GM04503 (cell line): ENCODE measurements at places on chromosomes 7 and 10.

GRCh38 chr10:100569687-100570481 is 34.1 kb downstream of the HIF1AN start:
- no peak for DNase-seq

DNA sequence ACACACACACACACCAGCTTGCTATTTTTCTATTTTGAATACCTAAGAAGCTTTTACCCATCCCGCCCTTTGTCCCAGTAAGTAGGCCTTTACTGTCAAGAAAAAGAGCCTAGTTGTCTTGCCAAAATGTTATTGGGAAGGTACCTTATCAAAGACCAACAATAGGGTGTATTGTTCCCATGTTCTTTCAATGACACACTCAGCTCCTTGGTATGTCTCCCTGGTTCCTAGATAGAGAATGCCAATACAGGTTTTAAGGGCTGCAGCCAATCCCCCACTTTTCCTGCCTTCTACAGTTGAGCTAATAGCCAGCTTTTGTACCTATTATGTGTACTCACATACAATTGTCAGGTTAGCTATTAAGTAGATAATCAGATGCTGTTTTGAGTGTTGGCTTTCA is 92.0 kb upstream of the LRRTM3 start:
- DNase-seq = no peak

DNA sequence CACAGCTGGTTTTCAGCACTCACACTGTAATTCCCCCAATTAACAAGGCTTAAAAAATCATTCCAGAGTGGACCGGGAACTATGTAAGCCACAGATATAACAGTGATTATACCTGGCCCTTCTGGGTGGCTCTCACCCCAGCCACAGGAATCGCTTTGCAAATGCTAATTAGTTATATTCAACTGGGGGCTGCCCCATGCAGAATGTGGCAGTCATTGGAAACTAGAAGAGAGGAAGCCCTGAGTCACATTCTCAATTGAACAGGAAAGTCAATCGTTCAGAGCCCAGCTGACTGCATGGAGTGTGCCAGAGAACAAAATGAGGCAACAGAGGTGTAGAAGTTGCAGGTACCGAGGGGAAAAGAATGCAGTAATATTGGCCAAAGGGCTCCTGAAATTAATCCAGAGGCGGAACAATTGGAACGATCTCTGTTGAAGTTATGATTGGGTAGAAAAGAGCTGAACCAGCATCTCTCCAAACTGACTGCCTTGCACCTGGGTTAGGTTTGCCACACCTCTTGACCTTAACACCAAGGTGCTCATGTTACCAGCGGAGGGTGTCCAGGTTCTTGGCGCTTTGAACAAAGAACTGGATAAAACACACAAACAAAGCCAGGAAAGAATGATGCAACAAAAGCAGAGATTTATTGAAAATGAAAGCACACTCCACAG is 909.7 kb upstream of the AUTS2 start:
- DNase-seq = no peak

DNA sequence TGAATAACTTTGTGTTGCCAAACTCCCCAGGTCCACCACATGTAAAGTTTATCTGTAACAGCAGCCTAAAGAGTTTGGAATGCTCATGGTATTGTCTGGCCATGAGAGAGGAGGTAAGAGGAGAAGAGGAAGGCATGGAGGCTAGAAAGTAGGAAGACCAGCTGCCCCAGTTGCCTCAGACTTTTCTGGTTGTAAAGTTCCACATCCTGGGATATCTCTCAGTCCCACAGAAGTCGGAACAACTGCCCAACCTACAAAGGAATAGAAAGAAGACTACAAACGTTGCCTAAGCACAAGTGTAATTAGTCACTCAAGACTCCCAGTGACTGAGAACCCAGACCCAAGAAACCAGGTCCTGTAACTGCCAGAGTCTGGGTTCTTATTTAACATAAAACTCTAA is 47.3 kb downstream of the CREB3L2 start:
- DNase-seq = no peak

- DNase-seq = no peak
Observed at GRCh38 chr10:14294347-14295059, 36.2 kb downstream of the FRMD4A start.

DNA sequence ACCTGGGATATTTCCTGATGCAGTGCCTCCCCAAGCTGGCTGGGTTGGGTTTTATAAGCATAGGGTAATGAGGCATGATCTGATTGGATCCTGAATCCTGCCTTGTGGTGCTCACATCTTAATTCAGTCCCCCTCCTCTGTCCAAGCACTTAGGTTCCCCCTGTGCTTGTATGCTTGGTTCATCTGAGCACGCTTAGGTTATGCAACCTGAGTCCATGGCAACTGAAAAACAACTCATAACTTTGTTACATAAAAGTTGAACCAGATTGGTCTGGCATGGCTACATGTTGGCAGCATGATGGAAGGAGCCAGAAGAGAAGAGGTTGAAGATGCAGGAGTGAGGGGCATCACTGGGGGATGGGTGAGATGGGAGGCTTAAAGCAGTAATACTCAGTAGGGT is 57.3 kb upstream of the OSBPL3 start:
- DNase-seq = no peak

DNA sequence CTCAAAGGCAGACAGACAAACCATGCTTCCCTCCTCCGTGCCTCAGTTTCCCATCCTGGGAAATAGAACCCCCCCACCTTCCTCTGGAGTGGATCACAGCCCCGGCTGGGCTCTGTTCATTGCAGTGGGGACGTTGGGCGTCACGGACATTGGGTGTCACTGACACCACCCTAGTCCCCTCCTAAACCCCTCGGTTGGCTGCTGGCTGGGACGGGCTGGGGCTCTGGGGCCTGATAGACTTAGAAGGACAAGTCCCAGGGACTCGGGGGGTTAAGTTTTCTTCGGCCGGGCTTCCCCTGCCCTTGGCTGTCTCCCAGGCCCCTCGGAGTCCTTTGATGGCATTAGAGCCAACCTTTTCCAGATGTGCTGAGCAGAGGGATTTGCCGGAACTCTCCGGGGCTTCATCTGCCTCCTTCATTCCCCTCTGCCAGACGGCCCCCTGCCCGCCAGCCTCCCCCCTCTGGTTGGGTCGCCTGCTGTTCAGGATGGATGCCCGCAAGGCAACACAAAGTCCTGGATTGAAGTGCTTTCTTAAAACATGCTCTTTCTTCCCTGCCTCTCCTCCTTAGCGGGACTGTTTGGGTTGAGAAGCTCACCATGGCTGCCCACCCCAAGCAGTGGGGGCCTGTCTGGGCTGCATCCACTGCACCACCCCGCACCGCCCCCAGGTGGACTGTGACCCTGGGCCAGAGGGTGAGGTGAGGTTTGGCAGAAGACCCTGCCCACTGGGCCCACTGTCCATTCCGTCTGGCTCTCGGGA is 73.0 kb downstream of the COL26A1 start:
- no peak for DNase-seq

- peak; percentile 9 for DNase-seq
Observed at GRCh38 chr7:25216837-25217236, 11.4 kb downstream of the NPVF start.

DNA sequence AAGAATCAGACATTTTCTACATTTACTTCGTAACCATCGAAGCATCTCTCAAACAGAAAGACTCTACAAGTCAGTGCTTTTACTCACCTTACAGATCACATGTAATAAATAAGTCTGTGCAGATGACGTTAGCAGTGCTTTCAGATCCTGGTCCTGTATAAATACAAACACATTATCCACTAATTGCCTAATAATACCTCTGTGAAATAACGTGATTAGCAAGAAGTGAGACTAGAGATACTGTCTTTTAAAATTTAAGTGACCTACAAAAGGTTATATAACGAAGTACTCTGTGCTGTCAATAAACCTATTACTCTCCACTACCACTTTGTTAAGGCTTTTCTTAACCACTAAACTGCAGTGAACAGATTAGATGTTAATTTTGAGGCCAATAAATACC is 246.9 kb downstream of the NSUN6 start:
- no peak for DNase-seq

- no peak for DNase-seq
Observed at GRCh38 chr7:95482424-95482823, 3.3 kb upstream of the ASB4 start.

DNA sequence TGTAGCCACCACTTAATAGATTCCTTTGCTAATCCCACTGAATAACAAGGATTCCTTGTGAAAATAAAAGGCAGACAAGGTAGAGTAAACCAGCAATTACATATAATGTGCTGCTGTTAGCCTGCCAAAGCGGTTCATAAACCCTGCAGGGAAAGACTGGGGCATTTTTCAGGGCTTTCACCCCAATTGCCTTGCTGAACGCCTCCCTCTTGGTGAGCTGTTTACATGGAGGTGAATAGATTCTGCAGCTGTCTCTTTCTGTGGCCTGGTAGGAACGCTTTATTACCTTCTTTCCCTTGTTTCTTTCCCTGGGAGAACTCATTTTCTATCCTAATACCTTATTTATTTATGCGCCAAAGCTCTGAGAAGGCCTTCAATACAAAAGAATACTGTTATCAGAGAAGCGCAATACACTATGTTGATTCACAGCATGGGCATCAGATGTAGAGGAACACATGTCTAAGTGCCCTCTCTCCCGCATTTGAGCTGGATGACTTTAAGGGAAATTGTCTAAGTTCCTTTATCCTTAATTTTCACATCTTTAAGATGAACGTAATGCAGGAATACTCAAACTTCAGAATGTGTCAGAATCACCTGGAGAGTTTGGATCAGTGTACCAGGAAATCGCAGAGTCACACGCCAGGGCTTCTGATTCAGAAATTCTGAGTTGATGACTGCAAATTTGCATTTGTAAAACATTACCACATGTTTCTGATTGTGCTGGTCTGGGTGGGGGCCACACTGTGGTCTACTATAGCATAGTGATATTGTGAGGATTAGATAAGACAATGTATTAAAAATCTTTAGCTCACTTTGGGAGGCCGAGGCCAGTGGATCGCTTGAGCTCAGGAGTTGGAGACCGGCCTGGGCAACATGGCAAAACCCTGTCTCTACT is 1203.8 kb downstream of the SORCS3 start:
- no peak for DNase-seq

- DNase-seq = no peak
Observed at GRCh38 chr7:117427258-117427701, at the start of gene ASZ1. ASZ1 (minus strand) TSS chr7:117427493; CDS start chr7:117427460, 33 bp downstream.

GRCh38 chr10:131002031-131002861 is 309.3 kb downstream of the TCERG1L start:
- no peak for DNase-seq

DNA sequence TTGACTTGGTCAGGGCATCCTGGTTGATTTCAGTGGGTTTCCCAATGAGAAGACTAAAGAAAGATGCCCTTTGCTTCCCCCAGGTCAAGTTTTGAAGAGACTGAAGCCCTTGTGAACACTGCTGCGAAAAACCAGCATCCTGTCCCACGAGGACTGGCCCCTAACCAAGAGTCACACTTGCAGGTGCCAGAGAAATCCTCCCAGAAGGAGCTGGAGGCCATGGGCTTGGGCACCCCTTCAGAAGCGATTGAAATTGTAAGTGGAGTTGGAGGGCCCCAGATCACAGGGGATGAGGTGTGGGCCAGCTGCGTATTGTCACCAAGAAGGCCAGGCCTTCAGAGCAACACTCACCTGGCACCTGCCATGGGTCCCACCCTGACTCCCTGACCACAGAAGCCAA is 43.3 kb upstream of the BTBD16 start:
- no peak for DNase-seq

- DNase-seq = no peak
Observed at GRCh38 chr10:79270466-79271246, 76.6 kb upstream of the PPIF start.

DNA sequence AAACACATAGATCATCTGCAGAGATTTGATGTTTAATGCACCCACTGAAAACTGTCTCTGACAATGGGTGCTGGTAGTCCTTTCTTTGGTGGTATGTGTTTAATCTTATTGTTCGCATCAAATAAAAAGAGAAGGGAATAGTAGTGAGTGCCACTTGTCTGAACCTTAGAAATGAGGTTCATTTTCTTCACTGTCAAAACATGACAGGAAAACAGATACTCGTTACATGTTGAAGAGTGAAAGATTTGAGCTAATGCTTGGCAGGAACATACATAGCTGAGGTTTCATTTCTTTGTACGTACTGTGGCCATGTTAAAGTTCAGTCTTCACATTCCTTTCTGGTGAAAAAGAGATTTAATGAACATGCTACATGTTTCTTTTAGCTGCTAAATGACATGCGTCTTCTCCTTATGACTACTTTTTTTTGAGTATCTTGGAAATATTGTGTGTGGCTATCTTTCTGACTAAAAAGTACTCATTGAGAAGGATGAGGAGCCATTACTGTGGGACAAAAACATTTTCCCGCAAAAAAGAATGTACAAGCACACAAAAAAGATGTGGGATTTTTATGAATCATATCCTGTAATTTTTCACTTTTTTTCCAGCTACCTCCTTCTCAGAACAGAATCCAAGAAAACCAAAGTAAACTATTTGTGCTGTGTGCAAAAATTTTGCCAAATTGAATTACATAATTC is 108.0 kb downstream of the TWIST1 start:
- DNase-seq = no peak

- no peak for DNase-seq
Observed at GRCh38 chr7:130814778-130815335, 80.8 kb upstream of the KLF14 start.

DNA sequence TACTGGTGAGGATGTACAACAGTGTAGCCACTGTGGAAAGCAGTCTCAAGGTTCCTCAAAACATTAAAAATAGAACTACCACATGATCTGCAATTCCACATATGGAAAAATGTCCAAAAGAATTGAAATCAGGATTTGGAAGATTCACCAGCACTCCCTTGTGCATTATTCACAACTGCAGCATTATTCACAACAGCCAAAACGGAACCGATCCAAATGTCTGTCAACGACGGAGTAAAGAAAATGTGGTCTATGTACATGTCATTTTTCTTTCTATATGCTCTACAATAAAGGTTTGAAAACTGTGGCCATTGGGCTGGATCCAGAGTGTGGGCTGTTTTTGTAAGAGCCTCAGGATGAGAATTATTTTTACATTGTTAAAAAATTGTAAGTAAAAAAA is 1206.1 kb upstream of the CELF2 start:
- DNase-seq = no peak

DNA sequence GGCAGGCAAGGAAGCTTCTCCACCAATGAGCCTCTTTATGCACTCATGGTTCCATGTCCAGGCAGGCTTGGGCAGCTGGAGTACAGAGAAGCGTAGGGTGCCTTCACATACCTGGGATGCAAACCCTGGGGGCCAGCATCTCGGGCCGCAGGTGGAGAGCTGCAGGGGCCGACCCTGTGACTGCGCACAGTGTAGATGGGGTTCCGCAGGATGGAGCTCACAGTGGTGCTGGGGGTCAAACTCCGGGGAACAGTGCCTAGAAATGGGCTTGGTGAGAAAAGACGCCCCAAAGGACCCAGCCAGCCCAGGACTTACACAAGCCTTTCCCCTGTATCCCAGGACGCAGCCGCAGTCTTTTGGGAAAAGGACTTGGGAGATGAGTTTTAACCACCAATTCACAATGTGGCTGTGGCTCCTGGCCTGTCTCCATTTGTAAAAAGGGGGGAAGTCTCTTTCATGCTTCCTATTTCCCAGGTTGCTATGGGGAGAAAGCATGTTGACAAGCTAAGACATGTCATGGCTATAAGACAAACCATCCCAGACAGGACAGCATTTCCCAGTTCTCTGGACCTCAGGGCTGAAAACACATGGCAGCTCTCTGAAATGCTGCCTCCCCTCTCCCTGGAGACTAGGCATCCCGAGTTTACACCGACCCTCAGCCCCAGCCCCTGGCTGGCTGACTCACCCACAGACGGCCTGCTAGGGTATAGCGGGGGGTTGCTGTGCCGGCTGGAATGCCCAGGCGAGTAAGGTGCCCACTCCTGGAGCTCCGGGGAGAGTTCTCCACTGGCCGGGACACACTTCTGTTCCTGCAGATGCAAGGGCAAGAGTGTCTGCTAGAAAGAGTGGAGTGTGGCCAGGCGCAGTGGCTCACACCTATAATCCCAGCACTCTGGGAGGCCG is 107.1 kb downstream of the DLG5 start:
- no peak for DNase-seq

GRCh38 chr7:85480666-85481065 is 293.8 kb upstream of the SEMA3D start:
- DNase-seq = no peak
